ENCODE measurements at places on chromosomes 2 and 18.

GRCh38 chr2:72427022-72427861 is 279.6 kb upstream of the CYP26B1 start:
- DNase-seq: no peak

GRCh38 chr18:46575851-46576250 is 81.2 kb downstream of the LOXHD1 start:
- no peak for DNase-seq

DNA sequence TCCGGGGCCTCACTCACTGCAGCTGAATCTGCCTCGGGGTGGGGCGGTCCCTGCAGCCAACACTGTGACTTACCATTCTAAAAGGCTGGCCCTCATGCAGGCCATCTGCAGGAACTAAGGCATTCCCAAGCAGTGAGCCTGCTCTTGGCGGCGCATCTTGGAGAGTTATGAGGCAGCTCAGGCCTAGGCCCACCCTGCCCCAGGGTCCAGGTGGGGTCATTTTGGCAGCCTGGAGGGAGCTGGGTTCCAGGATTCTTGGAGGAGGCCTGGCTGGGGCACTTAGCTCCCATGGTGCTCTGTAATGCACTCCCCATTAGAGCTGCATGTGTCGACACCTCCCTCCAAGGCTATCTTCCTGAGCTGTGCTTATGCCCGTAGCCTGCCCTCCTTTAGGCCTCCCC is 14.8 kb upstream of the BIN1 start:
- DNase-seq: no peak

DNA sequence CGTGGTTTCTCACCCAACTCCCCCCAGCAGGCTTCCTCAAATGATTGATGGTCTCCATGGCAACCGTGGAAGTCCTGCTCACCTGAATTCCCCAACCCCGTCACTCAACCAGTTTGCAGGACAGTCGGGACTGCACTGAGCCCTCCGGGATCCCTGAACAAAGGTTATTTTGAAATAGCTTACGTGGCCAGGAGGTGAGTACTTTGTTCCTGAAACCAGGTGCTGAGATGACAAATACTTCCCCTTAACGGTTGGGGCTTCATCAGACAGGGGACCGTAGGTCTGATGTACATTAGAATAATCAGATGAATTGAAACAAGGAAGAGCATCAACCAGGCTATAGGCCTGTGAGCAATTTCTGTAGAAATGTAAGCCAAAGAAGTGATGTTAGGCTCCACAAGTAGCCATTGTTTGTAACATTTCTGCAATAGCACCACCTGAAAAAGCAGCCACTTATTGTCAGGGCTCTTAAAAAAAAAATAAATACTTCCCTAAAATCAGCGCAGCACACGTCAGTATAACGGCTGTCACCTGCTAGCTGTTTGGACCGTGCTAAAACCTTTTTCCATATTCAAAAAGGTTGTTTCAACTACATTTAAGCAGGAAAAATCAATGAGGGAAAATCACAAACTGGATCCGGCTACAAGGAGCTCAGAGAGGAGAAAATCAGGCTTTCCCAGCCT is 206.4 kb upstream of the ID2 start:
- no peak for DNase-seq

- no peak for DNase-seq
Measured at GRCh38 chr2:181632733-181633401, 24.0 kb downstream of the CERKL start.

DNA sequence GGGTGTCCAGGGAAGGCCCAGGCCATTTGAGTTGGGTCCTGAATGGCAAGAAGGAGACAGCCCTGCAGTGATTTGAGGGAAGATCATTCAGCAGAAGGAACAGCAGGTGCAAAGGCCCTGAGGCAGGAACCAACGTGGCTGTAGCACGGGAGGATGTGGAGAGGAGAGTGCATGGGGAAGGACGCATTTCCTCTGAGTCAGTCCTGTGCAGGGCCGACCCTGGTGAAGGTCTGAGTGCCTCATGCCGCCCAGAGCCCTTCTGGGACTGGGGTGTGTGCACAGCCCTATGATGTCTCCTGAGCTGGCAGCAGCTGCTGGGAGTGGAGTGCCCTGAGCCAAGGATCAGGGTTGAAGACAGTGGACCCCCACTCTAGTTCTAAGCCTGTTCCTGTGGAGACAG is 17.9 kb upstream of the ARHGEF4 start:
- DNase-seq: no peak

DNA sequence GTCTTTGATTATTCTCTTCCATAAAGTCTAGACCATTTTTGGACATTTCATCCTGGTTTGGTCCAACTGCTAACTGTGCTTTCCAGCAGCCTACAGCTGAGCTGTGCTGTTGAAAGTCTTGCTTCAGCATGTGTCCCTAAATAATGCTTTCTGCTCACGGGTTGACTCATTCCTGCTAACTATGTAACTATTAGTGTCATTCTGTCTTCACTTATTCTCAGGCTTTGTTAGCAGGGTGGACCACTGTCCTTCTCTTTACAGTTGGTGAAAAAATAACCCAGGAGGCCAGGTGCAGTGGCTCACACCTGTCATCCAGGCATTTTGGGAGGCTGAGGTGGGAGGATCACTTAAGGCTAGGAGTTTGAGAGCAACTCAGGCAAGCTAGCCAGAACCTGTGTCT is 8.9 kb downstream of the ADAM23 start:
- no peak for DNase-seq

GRCh38 chr2:120305296-120305695 is 40.6 kb upstream of the INHBB start:
- DNase-seq: peak; percentile 30

DNA sequence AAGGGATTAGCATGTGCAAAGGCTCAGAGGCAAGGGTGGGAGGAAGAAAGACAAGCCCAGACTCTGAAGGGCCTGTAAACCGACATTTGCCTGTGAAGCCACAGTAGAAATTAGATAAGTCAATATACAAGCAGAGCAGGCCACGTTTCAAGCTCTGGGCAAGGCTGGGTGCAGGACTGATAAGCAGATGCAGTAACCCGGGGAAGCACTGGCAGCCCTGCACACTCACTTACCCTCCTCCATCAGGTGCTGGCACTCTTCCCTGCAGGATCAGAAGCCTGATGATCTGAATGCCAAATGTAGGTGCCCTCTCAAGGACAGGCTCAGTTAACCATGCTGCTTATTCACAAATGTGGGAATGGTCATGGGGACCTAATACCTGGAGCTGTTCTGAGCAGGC is 46.3 kb upstream of the RAB12 start:
- no peak for DNase-seq

GRCh38 chr2:216289470-216289869 is 82.8 kb downstream of the MARCHF4 start:
- no peak for DNase-seq

GRCh38 chr2:121555008-121555407 is 24.3 kb downstream of the RNU4ATAC start:
- no peak for DNase-seq

- no peak for DNase-seq
Measured at GRCh38 chr2:173750353-173750801, 214.8 kb downstream of the SP3 start.

DNA sequence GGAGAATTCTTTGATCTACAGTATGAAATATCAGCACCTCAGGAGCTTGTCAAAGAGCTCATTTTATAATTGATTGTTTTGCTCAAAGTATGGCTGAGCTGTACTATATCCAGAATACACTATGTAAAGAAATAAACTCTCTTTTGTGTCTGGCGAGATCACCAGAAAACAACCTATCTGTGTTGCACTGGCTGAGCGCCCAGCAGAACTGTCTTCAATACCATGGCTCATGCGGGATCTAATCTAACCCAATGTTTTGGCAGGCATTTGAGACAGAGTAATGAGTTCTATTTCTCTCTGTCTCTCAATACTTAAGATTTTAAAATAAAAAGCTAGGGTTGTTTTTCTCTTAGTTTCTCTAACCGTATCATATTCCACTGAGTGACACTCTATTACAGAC is 192.4 kb downstream of the L3MBTL4 start:
- DNase-seq: no peak

GRCh38 chr18:40371673-40372072 is 1583.4 kb upstream of the PIK3C3 start:
- DNase-seq: no peak

DNA sequence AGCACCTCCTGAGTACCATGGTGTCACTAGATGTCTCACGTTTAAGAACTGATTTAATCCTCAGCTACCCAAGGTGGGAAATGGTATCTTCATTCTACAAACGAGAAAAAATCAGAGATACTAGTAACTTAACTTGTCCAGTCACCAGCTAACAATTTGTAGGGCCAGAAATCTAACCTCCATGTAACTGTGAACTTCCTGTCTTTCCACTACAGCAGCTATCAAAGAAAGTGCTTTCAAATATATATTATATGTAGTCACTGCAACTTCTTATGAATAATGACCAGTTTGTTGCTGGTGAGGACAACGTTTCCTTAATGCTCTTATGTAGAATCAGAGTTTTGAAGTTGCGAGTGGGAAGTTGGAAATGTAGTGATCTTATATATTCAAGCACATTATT is 1.9 kb downstream of the REV1 start:
- DNase-seq: no peak
